ENCODE measurements at places on chromosomes 12 and 14.

- no peak for DNase-seq
Measured at GRCh38 chr14:89420502-89420901, 3.5 kb upstream of the FOXN3 start.

- no peak for DNase-seq
Measured at GRCh38 chr14:56185992-56186391, 67.8 kb downstream of the PELI2 start.

GRCh38 chr12:76199808-76200207, 115.3 kb upstream of the NAP1L1 start:
- DNase-seq: no peak

DNA sequence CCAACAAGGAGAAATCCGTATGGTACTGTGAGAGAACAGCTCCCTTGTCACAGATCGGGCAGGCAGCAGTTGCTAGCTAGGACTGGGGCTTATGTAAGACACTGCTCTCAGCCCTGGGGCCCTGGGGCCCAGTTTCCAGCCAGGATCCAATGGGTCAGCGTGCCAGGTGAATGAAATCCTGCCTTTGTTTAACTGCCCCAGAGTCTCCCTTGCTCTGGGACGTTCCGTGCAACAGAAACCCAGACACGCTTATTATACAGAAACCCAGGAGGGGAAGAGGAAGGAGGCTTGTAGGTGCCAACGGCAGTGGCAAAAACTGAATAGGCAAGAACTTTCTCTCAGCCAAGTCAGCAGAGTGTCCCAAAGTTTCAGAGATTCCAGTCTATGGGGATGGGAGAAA, 110.6 kb downstream of the DIO2 start:
- DNase-seq: no peak

- DNase-seq: no peak
Measured at GRCh38 chr12:112025808-112026375, 12.7 kb downstream of the ERP29 start.

DNA sequence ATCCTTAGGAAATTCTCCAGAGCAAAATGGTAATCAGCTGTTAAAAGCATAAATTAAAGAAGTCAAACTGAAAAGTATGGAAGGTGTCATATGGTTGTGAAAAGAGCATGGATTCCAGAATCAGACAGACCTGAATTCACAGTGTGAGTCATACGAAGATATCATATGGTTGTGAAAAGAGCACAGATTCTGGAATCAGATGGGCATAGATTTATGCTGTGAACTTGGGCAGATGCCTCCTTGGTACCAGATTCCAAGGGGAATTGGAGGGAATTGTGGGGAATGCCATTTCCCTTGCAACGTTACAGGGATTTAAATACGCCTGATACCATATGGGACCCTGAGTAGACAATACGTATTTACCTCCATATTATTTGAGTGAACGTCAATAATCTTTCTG, 183.7 kb downstream of the GALC start:
- no peak for DNase-seq

GRCh38 chr12:129184127-129184928, 331.1 kb downstream of the GLT1D1 start:
- no peak for DNase-seq

DNA sequence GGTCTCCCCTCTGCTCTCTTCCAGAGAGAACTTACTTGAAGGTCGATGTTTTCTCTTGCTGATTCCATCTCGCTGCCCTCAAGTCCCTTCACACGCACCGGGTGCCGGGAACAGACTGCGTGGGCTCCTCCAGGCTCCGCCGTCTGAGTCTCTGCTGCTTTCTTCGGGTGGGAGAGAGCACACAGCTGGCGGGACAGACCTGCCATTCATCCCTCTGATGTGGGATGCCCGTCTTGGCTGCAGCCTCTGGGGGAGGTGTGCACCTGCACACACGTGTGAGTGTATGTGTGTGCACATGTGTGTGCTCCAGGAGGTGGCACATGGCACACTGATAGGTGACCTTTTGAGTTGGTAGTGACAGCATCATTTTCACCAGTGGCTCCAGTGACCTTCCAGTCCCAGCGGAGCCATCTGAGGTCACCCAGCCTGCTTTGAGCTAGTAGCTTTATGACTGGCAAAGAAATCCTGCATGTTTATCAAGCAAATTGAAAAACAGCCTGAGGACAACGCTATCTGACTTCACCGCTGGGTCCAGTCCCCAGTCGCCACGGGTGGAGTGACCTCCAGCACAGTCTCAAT, at the start of gene NINJ2:
Gene NINJ2, minus strand, starts transcription at position 153 of the 579 bp plus-strand sequence. Its CDS starts 85 bp downstream, at position 68.
- DNase-seq: no peak

- no peak for DNase-seq
Measured at GRCh38 chr14:67704484-67705089, 2.9 kb downstream of the RDH12 start.

DNA sequence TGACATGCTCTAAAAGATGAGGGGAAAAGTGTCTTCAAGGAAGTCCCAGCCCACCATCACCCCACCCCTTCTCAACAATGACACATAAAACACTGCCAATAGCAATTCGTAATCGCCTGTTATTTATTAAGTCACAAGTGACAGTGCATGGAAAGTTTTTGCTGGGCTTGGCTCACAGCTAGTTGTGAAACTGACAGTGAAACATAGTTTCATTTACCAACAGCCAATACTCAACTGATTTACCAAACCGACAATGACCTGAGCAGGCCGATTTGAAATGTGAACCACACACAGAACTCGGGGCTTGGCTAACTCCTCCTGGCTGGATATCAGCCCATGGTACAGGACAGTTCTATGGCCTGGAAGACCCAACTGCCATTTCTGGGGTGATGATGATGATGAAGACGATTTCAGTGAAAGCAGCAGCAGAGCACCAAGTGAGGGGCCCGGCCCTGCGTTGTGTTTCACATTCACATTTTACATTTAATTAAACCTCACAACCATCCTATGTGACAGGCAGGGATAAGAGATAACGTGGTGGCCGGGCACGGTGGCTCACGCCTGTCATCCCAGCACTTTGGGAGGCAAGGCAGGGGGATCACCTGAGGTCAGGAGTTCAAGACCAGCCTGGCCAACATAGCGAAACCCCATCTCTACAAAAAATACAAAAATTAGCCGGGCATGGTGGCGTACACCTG, 42.7 kb downstream of the CAMKK2 start:
- no peak for DNase-seq

- DNase-seq: no peak
Measured at GRCh38 chr14:68333262-68333661, 459.6 kb downstream of the ZFP36L1 start.

- no peak for DNase-seq
Measured at GRCh38 chr12:66538970-66539369, 139.9 kb downstream of the GRIP1 start.

- DNase-seq: peak; percentile 12
Measured at GRCh38 chr14:33309106-33309505, 370.4 kb downstream of the NPAS3 start.

DNA sequence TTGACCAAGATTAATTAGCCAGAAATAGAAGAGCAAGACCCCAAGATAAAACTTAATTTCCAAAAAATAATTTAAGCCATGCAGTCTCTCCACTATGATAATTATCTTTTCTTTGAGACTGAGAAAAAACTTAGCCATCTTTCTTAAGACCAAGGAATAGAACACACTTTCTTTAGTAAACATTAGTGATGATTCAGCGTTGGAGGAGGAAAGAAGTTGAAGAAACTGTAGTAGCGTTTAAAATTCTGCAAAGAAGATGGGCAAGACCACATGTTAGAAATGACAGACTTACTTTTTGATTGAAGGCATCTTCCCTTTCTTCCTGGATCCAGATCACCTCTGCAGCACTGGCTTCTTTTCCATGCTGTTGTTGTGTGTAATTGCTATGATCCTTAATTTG, 124.8 kb upstream of the RASSF8 start:
- DNase-seq: no peak

DNA sequence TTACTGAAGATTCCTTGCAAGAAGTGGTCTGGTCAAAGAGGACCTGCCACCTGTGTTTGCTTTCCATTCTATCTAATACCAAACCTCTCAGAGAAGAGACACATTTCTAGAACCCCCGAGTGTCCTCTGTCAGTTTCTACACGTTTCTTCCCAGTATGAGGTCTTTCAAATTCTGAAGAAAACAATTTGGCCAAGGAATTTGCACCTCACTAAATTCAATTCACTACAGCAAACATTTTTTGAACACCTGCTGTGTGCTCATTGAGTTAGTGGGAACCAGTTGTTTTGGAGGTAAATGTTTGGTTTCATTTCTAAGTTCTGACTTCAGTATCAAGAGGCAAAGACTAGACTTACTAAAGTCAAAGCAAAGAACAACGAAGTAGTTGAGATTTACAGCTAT, 19.4 kb downstream of the GPR19 start:
- no peak for DNase-seq

DNA sequence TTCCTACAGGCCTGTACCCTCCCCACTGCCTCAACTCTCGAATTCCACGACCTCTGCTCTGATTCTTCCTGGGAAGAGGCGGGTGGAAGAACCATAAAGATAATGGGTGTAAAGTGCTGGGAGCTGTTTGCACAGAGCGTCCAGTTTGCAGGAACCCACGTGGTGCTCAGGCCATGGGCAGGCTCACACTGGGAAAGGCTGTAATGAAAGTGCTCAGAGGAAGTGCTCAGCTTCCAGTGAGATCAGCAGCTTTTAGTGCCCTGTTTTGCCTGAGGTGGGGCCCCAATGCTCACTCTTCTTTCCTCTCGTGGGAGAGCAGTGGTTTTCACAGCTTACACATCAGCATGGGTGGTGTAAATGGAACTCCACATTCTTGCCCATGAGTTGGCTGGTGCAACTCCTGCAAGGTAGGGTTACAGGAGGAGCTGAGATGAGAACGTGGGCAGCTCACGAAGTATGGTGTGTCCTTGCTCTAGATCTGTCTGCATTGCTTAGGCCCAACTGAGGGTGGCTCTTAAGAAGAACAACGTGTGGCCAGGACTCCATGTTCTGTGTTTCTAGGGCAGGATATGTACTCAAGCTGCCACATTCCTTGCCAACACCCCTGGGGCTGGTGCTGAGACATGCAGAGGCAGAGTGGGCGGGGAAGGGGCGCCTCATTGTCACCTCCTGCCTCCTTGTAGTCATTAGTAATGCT, 2.9 kb downstream of the TMEM63C start:
- DNase-seq: no peak

DNA sequence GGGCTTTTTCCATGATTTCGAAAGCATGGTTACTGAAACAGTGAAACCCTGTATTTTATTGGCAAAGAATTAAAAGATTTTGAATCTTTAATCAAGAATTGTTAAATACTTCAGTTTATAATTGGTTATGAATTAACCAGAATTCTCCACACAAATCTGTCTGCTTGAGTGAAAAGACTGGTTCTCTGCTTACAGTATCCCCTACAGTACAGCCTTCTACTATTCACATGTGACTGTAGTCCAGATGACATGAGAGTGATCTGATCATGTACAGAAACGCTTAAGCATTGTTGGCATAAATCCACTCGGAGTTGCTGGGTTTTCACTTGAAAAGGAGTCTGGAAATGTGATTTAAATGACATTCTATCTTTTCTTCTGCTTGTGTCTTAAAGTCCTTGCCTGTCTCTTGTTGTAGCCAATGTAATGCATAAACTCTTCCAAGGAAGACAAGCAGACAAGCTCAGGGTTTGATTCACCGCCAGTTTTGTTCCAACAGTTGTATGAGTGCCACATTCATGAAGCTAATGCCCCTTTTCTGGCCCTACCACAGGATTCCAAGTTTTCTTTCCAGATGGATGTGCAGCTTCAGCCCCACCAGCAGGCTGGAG, 222.0 kb upstream of the LRIG3 start:
- DNase-seq: no peak

DNA sequence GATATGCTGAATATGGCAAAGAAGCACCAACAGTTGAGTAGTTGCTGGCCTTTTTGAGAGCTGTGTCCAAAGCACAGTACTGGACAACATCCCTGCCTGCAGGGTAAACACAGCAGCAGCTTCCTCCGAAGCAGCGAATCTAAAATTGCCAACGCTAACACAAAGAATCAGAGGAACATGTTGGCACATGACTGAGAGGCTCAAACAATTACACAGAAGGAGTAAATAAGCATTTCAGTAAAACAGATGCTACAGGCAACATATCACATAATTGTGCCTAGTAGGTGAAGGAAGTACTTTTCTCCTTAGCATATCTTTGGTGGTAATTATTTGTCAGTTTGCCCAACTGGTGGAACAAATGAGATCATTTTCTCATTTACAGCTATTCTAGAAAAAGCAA, 52.1 kb downstream of the KICS2 start:
- DNase-seq: no peak

DNA sequence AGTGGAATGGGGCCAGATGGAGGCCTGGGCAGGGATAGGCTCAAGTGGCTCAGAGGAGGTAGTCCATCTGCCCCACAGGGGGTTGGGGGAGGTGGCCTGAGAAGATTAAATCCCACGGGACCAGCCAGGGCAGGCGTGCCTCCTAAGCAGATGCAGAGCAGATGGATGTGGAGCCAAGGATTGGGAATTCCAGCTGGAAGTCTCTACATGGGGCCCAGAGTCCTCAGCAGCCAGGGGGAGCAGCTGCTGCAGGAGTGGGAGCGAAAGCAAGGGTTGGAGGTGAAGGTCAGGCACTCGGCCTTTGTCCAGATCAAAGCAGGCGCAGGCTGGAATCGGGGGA, 42.4 kb upstream of the VRK1 start:
- DNase-seq: no peak

DNA sequence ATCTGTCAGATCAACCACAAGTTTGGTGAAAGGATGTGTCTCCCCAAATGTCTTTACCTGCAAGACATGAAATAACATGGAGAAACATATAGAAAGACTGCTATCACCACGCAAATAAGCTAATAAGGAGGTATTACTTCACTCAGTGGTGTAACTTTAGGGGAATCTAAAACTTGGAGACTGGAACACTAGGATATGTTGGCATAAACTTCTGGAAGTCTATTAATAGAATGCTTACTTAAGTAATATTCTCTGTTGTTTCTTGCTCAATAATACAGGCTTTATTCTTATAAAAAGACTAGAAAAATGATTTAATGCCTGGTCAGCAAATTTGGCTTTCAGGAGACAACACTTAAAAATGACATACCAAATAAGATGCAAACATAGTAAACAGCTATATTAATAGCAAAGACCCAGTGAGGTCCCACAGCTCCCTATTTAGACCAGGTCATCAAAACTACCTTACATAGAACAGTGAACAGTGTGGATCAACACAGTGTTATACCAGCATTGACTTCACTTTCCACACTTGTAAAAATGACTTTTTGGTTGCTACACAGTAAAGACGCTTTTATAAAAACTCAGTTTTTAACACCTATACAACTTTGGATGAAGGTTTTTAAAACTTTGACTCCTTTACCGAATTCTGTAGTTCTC, 18.9 kb upstream of the HAL start:
- DNase-seq: no peak

DNA sequence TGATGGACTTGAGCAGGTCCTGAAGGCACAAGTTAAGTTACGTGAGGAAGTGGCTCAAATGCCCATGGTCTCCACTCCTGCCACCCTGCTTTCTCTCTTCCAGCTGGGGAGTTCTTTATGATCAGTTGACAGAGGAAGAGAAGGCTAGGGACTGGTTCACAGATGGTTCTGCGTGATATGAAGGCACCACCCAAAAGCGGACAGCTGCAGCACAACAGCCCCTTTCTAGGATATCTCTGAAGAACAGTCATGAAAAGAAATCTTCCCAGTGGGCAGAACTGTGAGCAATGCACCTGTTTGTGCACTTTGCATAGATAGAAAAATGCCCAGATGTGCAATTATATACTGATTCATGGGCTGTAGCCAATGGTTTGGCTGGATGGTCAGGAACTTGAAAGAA, 162.4 kb upstream of the FSCB start:
- no peak for DNase-seq

All from right renal pelvis (tissue), 4 donors.